ENCODE measurements at places on chromosomes 3 and 15.

- no peak for DNase-seq
These were observed 863 bp downstream of the PSMA4 start for GRCh38 chr15:78540871-78541743.

DNA sequence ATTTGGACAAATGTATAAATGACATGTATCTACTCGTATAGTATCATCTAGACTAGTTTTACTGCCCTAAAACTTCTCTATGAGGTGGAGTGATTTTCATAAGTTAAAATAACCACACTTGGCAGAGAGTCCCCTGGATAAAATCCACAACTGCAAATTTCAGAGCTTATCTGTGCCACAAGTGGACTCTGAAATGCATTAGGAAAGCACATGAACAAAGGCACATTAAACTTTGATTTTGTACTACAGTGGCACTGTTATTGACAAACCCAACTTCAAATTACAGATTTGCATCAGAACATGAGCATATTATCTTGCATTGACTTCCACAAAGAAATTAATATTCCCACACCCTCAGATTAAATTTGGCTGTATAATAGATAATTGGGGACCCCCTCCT lies 58.1 kb upstream of the EIF5A2 start:
- no peak for DNase-seq

DNA sequence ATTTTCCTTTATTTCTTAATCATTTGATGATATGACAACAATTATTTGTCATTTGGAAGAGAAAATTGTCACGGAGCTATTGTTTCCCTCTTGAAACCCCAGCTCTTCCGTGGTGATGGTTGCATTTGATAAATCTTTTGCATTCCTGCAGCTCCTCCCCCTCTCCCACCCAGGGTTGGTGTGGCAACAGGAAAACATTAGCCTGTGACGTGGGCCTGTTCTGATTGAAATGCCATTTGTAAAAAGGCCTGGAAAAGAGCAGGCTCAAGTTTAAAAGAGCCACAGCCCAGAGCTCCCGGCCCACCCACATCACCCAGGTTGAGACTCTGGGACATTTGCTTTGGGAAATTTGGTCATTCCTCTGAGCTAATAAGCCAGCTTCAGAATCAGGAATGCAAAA lies 282.5 kb downstream of the RPLP1 start:
- peak; percentile 44 for DNase-seq

GRCh38 chr15:56886363-56886931 lies 32.0 kb upstream of the TCF12 start:
- no peak for DNase-seq

GRCh38 chr3:48318713-48319468 lies 14.6 kb downstream of the SPINK8 start:
- no peak for DNase-seq

DNA sequence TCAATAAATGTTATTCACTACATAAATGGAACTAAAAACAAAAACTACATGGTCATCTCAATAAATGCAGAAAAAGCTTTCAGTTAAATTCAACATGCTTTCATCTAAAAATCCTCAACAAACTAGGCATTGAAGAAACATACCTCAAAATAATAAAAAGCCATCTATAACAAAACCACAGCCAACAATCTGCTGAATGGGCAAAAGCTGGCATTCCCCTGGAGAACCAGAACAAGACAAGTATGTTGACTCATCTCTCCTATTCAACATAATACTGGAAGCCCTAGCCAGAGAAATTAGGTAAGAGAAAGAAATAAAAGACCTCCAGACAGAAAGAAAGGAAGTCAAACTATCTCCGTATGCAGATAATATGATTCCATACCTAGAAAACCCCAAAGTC lies 759.9 kb downstream of the EPHA3 start:
- no peak for DNase-seq

- DNase-seq = no peak
These were observed 85.9 kb downstream of the NR2F2 start for GRCh38 chr15:96416218-96416933.

- DNase-seq = no peak
These were observed 1273.0 kb downstream of the OTOL1 start for GRCh38 chr3:162769564-162769963.

GRCh38 chr3:53948174-53948573 lies 56.5 kb upstream of the SELENOK start:
- no peak for DNase-seq

DNA sequence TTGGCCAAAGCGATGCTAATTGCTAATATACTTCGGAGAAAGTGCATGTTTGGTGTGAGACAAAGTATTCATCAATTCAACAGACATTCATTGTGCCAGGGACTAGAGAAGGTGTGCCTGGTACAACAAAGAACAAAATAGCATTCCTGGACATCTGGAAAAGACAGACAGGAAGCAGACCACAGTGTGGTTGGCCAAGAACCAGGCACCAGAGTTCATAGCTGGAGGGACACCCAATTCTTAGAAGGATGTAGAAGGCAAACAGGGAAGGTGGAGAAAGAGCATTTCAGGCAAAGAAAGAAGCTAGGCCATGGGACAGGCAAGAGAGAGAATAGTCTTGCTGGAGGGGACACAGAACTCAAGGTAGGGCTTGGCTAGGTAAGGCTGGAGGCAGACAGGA lies 105.8 kb upstream of the ETV5 start:
- no peak for DNase-seq

DNA sequence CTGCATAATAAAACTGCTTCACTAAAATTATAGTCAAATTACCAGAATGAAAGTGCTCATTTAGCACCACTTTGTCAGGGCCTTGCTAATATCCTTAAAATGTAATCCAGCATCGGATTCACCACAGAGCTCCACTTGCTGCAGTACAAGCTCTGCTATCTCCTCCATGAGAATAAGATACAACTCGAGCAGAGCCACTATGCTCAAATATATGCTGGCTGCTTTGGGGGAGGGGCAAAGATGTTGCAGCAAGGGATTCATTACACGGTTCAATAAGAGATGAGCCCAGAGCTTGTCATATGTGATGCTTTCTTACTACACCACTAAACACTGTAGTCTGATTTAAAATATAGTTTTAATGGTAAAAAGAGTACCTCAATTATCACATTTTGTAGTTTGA lies 72.2 kb downstream of the DLG1 start:
- no peak for DNase-seq

- DNase-seq = peak; percentile 13
These were observed 34.4 kb downstream of the B3GNT5 start for GRCh38 chr3:183287301-183287971.

GRCh38 chr15:62969442-62970089 lies 73.0 kb upstream of the TPM1 start:
- DNase-seq = no peak

- DNase-seq = no peak
These were observed 309.9 kb downstream of the CLSTN2 start for GRCh38 chr3:140244893-140245292.

DNA sequence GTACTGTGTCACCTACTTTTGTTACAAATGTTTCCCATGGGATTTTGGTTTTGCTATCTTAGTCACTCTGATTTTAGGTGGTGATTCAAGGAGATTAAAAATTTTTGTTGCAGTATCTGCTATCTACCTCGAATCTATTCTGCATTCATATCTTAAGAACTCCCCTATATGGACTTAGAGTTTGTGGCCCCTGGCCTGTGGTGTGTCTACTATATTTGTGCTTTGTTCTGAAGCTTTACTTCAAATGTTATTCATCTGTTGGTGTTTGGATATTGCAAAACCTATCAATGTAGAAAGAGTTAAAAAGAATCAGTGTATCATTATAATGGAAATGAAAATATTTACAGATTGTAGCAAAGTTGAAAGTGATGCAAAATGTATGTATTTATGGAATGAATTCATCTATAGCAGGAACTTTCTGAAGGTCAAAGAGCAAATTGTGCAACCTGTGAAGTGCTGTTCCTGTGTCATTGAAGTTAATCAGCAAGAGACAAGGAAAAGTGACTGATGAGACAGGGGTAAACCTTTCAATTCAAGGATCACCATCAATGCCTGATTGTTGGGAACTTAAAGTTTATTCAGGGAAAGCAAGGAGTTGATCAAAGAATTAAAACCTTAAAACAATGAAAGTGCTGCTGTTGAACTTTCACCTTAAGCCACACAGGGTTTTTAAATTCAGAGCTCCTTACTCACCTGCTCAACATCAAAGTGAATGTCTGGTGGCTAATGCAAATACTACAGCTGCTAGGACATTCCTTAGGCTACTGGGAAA lies 71.0 kb downstream of the SLMAP start:
- no peak for DNase-seq

DNA sequence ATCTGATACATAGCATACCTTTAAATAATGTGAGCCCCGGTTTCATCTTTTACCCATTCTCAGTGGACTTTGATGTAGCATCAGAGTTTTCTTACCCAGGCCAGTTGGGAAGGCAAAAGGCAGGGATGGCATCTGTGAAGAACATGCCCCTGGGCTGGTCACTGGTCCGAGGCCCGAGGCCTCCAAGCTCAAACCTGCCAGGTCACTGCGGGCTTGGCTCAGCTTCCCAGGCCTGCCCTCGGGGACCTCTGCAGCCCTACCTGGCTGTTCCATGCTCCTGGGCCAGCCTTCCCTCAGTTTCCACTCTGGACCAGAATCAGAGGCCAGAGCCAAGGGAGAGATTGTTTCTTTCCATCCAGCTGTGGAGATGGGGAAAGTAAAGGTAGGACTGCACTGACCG lies 26.9 kb downstream of the NR1I2 start:
- no peak for DNase-seq

DNA sequence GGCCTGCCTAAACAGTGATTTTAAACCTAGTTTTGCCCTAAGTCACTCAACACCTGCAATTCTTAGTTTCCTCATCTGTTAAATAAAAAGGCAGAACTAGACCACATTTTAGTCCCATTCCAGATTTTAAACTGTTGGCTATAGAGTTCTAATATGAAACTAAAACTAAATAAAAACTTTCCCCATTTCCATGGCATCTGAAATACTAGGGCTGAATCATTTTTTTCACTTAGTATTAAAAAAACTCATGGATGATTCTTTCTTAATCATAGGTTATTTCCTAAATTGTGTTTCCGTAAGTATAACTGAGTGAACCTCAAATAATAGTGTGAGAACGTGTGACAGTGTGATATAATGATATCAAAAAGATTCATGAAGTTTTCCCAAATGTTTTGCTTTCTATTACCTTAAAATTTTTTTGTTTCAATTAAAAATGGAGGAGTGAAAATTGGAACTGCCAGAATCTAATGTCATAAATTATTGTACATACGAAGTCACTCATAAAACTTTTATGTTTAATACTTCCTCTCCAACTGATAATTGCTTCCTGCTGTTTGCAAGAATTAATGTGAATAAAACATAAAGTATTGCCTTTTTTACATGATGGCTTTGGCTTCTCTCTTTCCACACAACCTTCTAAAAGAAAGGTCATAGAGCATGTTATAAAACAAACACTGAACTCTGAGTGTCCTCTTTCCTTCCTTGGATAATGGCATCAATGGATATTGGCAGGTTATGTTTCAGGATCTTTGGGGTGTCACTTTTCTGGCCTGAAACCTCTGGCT lies 315.1 kb upstream of the MME start:
- DNase-seq = no peak

DNA sequence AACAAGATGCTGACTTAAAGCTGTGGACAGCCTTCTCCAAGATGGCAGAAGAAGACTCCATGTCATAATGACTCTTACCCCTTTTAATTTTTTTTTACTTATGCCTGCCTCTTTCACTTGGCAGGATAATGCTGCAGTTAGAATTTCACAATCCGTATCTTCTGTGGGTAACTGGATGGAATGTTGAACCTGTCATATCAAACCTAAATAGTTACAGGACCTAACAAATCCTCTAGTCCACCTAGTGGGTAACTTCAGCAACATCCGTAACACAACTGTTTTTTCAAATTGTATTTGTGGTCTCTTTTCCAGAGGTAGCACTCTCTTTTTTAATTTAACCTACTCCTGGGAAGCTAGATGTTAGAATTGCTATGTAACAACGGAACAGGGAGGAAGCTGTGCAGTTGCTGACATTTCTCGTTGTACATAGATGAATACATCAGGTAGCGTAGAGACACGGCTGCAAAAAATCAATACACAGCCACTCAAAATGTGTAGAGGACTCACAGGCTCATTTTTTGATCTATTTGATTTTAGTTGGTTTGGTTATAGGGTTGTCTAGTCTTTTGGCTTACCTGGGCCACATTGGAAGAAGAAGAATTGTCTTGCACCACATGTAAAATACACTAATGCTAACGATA lies 43.9 kb upstream of the TRPM1 start:
- no peak for DNase-seq

GRCh38 chr3:100129941-100130340 lies 15.6 kb upstream of the FILIP1L start:
- no peak for DNase-seq

DNA sequence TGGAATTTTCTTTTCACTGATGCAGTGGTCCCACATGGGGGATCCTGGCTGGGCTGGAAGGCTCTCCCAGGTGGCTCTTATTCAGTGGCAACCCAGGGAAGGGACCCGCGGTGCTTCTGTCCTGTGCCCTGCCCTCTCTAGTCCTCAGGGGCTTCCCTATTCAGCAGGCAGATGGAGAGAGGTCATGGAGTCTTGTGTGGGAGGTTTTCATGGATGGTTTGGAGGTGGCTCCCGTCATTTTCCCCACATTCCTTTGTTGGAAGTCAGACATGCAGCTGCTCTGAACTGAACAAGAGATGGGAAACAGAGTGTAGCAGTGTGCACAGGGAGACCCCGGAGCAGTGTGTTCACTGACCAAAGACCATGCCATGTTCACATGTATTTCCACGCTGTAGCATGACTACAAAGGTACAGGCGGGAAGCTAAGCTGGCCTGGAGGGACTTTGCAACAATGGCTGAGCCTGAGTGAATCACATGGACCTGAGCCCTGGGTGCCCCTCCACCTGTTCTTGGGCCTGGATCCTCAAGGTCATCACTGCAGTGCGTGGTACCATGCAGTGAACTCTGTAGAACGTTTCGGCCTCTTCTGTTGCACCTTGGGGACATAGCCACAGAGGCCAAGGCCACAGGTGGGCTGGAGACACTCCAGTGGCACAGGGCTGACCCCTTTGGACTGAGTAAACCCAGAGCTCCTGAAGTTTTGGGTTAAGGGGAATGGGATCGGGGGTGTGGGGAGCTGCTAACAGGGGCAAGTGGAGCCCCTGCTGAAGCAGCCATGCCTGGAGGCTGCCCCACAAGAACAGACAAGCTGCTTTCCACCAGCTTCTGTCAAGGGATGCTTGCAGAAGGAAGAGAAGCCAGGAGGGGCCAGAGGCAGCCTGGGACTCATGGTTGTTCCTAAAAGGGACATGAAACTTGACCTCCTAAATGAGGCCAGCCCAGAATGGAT lies 123.0 kb downstream of the ASB7 start:
- DNase-seq = peak; percentile 47

DNA sequence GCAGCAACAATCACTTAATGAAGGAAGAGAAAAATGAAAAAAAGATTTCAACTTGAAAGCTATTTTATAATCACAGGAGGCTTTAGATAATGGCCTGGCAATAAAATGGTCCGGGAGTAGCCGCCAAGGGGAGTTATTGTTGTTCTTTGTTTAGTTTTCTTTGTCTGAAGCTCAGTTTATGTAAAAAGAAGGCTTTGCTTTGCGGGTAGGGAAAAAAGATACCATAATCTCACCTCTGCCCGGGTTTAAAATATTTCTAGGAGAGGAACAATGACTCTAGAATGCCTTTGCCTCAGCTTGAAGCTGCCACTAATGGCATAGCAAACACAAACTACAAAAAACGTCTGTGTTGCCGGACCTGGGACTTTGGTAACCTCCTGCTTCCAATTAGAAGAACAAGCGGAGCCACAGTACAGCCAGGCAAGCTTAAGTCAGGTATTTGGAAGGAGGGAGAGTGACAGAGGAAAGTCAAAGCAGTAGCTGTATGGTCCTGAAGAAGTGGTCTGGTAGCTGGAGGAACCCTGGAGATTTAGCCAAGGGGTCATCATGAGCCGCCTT lies 764.5 kb downstream of the TUSC7 start:
- DNase-seq = no peak

GRCh38 chr3:122168044-122168443 lies 15.4 kb upstream of the CASR start:
- no peak for DNase-seq

Data from GM04503 (cell line).